ENCODE measurements at places on chromosomes 16 and 17. TPM values are rescaled to one million over a fixed set of nuclear protein-coding genes. Genes with fewer than 3 reads are reported as not detected.

DNA sequence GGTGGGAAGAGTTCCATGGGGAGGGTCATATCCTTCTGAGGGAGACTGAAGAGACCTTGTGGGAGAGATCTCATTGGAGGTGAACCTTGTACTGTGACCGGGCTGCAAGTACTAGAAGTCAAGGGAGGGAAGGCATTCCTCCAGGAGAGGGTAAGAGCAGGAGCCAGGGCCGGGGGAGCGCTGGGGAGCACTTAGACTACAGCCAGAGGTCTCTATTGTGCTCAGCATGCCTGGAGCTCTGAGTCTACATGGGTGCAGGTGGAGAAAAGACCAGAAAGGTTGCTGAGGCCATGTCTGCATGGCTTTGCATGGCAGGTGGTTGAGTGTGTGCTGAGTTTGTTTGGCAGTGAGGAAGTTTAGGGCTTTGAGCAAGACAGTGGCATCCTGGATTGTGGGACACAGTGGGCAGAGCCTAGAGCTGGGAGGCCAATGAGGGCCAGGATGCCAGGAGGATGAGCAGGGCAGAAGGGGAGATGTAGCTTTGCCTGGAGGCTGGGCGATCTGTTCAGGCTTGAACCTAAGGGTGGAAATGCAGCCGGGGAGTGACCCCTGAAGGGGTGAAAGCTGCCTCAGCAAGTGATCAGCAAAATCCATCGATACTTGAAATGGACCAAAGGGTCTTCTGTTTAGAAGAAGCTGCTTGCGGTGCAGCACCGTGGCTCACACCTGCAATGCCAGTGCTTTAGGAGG, 317.4 kb upstream of the TNRC6C start:
- DNase-seq: no peak

- DNase-seq: no peak
Measured at GRCh38 chr17:18314059-18314730, 599 bp downstream of the TOP3A start.

- DNase-seq: peak; percentile 41
Measured at GRCh38 chr17:1561420-1562175, 994 bp downstream of the PITPNA start.

DNA sequence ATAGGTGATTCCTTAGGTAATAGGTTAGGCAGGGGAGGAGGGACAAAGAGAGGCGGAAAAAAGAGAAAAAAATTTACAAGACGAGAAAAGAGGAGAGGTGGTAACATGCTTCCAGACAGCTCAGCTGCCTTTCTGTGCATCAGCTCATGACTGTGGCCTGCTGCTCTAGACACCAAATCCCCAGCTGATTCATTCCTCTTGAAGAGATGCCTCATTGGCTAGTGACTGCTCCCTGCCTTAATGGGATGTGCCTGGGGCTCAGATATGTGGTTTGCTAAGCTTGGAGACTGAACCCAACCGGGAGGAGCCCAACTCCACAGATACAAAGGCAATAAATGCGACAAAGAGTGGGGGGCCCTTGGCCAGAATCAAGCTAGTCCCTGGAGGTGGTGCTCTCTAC, 105.9 kb upstream of the FAM20A start:
- DNase-seq: no peak

- no peak for DNase-seq
Measured at GRCh38 chr17:80018917-80019651, 16.6 kb downstream of the TBC1D16 start.

GRCh38 chr16:84914273-84914672, 94.5 kb downstream of the CRISPLD2 start:
- no peak for DNase-seq

DNA sequence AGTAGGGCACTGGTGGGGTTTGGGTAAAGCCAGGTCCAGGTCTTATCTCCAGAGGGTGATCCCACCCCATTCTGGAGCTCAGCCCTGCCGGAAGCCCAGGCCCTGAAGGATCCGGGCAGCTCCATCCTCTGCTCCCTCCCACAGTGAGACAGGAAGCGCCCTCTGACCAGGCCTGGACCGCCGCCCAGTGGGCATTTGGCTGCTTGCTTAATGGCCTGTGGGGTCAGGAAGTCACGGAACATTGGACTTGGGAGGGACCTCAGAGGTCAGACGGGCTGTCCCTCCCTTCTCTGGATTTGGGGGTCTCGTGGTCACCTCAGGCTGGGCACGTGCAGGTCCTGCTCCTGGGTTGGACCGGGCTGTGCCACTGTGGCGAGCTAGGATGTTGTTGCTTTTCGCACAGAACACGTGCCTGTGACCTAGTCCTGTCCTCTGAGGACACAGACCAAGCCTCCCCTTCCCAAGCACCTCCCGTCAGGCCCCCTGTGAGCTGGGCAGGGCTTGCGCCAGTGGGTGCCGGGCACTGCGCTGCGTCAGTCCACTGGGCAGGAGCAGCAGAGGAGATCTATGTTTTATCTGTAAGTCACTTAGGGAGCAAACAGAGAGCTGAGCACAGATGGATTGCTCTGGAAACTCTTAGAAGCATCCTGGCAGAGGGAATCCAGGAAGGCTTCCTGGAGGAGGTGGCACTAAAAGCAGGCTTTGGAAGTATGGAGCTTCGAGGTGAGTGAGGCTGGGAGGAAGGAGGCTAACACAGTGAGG, 49.4 kb upstream of the GSE1 start:
- DNase-seq: peak; percentile 89

- DNase-seq: peak; percentile 64
Measured at GRCh38 chr16:14399378-14400284, 230.4 kb downstream of the PARN start.

GRCh38 chr17:80397034-80397387, 18.0 kb upstream of the ENDOV start:
- no peak for DNase-seq

DNA sequence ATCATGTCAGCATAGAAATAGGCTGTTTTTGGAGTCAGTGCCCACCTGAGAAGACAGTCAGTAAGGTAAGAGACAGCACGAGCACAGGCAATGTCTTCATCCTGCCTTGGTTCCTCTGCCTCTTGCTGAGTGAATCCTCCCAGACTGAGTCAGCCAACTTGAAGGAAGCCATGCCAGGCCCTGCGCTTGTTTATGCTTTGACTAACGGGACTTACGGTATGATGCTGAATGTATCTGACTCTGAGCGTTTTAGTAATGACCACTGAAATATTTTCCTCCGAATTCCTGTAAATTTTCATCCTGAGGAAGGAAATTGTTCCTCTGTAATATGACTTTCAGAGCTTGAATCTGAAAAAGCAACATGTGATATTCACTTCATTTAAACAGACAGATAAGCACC, 18.0 kb downstream of the C17orf67 start:
- DNase-seq: no peak

GRCh38 chr17:17356149-17356930, 53.2 kb downstream of the NT5M start:
- peak; percentile 89 for DNase-seq

DNA sequence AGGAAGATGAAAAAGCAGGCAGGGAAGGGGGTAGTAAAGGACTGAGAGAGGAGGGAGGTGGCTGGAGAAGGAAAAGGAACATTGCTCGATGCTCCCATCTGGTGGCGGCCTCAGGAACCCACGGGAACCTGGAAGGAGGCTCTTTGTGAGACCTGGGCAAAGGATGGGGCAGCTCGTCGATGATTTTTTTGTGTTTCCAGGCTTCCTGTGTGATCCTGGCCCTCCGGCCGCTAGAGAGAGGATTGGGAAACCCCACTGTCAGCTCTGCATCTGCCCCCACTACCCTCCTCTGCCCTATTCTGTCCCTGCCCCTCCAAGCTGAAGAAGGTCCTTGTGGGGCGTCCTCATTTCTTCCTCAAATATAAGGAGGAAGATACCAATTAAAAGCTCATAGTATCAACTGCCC, 6.6 kb downstream of the WFIKKN2 start:
- peak; percentile 84 for DNase-seq

DNA sequence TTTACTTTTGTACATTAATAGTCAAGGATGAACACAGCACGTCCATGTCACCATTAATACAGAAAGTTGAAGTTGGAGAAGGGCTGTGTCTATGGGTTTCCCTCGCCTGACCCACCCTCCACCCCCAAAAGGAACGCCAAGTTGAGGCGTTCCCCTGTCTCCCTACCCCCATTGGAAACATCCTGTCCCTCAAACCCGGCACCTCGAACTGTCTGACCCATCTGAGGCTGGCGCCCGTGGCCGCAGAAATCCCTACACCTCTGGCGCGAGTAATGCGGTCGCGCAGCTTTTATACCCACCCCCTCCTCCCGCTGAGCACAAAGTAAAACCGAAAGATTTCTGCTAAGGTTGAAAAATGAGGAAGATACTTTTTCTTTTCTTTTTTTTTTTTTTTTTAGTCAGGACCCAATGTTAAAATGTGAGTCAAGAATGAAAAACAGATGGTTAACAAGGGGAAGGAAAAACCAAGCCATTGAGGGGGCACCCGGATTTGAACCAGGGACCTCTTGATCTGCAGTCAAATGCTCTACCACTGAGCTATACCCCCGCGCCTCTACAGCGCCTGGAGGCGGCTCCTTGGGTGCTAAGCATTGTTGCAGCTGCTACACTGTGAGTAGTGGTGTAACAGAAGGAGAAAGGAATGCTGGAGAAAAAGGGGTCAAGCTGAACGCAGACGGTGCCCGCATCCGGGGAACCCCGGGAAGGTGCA, 887 bp upstream of the LASP1 start:
- DNase-seq: peak; percentile 95

- no peak for DNase-seq
Measured at GRCh38 chr17:78876094-78876597, 26.9 kb downstream of the CEP295NL start.

DNA sequence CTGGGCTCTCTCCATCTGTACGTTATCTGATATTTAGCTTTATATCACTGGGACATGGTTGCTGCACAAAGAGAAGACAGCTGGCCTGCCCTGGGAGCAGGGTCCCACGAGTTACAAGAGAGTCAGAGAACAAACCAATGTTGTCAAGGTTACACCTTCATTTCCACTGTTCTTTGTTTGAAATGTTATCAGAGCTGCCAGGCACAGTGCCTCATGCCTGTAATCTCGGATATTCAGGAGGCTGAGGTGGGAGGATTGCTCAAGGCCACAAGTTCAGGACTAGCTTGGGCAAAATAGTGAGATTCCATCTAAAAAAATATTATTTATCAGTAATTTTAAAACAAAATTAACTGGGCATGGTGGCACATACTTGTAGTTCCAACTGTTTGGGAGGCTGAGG, 34.6 kb downstream of the ATP6V0A1 start:
- DNase-seq: no peak

- no peak for DNase-seq
Measured at GRCh38 chr17:76170114-76170513, 29.1 kb upstream of the FOXJ1 start.

DNA sequence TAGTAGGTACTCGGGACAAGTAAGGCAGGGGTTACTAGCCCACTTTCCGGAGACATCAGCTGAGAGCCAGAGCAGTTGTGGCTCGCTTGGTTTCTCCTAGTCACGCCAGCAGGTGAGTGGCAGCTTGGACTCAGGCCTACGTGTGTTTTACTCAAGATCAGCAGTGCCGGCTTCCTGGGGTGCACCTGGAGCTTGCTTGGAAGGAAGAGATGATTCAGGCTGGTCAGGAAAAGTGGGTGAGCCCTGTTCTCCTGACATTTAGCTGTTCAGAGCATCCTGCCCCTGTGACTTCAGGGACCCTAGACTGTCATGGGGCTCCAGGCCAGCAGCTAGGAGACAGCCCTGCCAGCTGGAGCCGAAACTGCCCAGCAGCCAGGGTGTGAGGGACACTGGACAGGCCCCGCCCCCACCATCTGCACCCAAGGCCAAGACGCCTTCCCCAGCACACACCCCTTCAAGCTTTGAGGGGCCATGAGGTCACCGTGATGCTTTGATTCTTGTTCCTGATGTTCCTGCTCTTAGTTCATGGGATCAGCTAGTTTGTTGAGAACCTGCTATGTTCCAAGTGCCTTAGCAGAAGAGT, 238.0 kb upstream of the CIBAR2 start:
- no peak for DNase-seq

GRCh38 chr16:1773703-1774447, 941 bp upstream of the MRPS34 start:
- DNase-seq: no peak

DNA sequence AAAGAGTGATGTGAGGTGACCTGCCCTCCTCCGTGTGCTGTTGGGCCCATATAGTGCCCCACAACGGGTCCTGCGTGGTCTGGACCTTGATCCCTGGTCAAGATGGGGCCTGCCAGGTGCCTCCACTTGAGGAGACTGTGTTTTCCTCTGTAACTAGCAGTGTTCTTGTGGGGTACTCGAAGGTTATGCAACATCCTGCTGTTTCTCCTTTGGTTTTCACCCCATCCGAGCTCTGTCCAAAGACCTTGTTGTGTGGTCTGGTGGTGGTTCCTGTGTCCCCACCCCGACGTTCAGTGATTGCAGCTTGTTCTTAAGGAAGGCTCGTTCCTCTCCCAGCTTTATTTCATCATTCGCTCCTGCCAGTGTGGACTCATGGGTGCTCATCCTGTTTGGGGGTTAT, 38.7 kb upstream of the ZNF750 start:
- DNase-seq: no peak

DNA sequence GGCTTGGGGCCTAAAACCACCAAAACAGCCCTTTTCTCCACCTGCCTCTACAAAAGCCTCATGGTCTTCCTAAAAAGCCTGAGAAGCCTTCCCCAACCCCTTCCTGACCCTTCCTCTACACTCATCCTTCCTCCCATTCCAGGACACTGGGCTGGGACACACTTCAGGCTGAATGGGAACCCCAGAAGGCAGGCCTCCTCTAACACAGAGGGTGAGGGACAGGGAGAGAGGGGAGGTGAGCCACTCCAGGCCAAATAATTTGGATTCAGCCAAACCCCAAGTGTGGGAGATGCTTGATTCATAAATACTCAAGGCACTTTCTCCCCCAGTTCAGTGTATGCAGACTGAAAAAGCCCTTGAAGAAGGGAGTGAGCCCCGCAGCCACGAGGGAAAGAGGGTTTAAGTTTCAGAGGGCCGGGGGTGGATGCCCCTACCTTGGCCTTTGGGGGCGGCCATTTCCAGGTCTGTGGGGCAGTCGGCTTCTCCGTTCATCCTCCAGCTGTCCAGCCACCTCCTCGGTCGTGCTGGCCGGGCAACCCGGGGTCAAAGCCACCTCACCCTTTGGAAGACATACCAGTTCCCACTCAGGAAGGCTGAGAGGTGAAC, 1.6 kb downstream of the UBTF start:
- DNase-seq: no peak

HGS gene
- 50.3 TPM for total RNA-seq

TBX6 gene
- total RNA-seq: 0.67 TPM

SLFN14 gene
- not detected for total RNA-seq

ORC6 gene
- total RNA-seq: 7.2 TPM

NPIPA3 gene
- total RNA-seq: 2.3 TPM

NGFR gene
- total RNA-seq: 33.5 TPM

NCBP3 gene
- 25.3 TPM for total RNA-seq

CIITA gene
- 5.3 TPM for total RNA-seq

Measured in right cardiac atrium (tissue), 5 donors.